ENCODE measurements at places on chromosomes 5 and 9.

DNA sequence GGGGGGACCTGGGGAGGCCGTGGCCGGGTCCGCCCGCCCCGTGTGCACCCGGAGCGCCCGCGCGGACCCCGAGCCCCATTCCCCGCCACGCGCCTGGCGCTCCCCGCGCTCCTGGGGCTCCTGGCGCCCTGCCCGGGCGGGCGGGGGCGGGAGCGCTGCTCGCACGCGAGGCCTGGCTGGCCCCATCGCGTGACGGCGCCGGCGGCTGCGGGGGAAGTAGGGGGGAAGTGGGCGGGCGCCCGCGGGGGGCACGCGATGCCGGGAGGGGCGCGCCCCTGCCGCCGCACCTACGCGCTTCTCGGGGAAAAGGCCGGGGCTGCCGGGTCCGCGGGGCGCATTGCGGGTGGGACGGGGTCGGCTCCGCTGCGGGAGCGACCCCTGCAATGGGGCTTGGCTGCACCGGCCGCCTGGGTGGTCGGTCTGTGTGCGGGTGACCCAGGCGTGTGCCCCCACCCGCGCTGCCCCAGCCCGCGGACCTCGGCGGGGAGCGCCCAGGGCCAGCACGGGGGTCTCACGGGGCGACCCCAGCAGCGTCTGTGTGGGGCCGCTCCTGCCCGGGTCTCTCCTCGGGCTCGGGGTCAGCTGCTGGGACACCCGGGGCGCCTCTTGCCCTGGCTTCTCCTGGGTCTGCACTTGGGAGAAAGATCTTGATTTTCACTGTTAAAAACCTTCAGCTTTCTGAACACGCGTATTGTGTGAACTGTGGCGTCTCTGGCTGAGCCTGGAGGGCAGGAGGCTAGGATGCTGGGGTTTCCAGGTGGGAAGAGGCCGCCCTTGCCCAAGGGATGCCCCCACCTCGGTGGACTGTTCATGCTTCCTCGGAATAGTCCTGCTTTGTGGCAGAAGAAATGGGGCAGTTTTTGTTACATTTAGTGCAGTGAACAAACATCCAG is 52.4 kb downstream of the AHRR start:
- no peak for DNase-seq

GRCh38 chr5:102818345-102818744 is 63.2 kb downstream of the PAM start:
- DNase-seq, result no peak

GRCh38 chr5:139194486-139194885 is 3.7 kb downstream of the SIL1 start:
- DNase-seq, result no peak

DNA sequence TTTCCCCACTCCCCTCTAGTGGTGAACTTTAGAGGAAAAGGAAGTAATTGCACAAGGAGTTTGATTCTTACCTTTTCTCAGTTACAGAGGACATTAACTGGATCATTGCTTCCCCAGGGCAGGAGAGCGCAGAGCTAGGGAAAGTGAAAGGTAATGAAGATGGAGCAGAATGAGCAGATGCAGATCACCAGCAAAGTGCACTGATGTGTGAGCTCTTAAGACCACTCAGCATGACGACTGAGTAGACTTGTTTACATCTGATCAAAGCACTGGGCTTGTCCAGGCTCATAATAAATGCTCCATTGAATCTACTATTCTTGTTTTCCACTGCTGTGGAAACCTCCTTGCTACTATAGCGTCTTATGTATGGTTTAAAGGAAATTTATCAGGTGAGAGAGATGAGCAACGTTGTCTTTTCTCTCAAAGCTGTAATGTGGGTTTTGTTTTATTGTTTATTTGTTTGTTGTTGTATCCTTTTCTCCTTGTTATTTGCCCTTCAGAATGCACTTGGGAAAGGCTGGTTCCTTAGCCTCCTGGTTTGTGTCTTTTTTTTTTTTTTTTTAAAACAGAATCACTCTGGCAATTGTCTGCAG is 25.3 kb downstream of the SLC22A5 start:
- no peak for DNase-seq
